Endothelial cell of umbilical vein (primary cell): ENCODE measurements at places on chromosomes 11 and 22. TPM values are rescaled to one million over a fixed set of nuclear protein-coding genes. Genes with fewer than 3 reads are reported as not detected.

The BARX2 gene
- not detected in 2 replicates for total RNA-seq

The TMEM121B gene
- 0.33 and 0.37 TPM in 2 replicates for total RNA-seq

The APOBEC3B gene
- 10.3 and 13.6 TPM in 2 replicates for total RNA-seq

The LRRN4CL gene
- 0.20 and 0.37 TPM in 2 replicates for total RNA-seq

The C22orf31 gene
- not detected in 2 replicates for total RNA-seq

The LDHAL6A gene
- total RNA-seq, result not detected in 2 replicates
